OCI-M1 (cell line): ENCODE measurements at places on chromosomes 11 and 22.
A peak's percentile ranks its signal among the peaks of the same experiment; 100 is the strongest.

DNA sequence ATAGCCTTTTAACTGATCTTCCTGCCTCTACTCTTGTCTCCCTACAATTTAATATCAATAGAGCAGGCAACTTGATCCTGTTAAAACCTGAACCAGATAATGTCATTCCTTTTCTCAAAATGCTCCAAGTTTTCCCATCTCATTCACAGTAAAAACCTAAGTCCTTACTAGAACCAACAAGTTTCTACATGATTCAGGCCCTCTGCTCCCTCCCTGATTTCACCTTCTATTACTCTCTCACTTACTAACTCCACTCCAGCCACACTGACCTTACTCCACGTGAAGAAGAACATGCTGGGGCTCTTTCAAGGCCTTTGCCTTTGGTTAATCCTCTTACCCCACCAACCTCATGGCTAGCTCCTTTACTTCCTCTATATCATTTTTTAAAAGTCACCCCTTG, 71.1 kb downstream of the PRCP start:
- DNase-seq: no peak

- DNase-seq: no peak
These were observed 714.4 kb downstream of the METTL15 start for GRCh38 chr11:28822576-28822975.

- DNase-seq: no peak
These were observed 1.0 kb downstream of the C11orf91 start for GRCh38 chr11:33699515-33700062.

DNA sequence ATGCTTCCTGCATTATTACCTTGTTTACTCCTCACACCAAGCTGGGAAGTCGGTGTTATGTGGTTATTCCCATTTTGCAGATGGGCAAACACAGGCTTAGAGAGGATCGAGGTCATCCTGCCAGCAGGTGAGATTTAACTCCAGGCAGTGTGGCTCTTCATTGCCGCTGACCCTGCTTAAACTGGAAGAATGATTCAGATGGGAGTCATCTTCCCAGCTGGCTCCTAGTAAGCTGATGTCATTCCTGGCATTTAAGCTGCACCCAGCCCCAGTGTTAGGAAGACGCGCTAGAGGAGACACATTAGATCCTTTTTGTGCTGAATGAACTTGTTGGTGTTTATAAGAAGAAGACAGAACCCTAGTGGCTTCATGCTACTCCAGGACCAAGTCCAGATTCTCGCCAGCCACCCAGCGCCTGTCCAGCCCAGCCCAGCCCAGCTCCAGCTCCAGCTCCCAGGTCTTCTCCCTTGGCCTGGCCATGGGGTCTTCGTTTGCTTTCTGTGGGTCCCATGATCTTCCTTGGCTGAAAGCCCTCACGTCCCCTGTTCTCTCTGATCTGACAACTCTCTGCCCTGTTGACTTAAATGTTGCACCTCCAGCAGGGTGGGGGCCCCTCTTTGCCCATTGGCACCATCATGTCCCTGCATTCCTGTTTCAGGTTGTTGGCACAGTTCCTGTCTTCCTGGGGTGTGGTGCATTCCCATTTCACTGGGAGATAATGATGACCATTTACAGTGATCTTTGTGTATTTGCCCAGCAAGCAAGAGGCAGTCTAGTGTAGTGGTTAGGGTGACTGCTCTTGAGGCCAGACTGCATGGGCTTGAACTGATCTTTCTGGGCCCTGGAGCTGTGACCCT, 13.6 kb downstream of the PARVB start:
- no peak for DNase-seq

GRCh38 chr11:36037031-36037430, 93.2 kb downstream of the LDLRAD3 start:
- DNase-seq: no peak

DNA sequence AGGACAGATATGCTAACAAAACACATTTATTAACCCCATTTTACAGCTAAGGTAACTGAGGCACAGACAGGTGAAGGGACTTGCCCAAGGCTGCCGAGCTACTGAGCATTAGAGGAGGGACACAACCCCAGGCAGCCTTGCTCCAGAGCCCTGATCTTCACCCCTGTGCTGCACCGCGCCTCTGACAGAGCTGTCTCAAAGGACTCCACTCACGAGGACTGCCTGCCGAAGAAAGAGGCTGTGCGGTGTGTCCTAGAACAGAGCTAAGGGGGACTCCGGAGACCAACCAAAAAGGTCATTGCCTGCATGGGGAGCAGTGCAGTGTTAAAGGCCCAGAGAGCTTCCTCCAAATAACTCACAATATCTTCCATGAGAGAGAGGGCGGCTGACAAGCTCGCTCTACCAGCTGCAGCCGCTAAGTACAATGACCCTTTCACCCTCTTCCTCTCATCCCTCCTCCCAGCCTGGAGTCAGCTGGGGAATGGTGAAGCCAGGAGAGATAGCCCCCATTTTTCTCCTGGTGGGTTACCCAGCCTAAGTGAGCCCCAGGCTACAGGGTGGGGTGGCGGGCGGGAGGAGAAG, 119.2 kb downstream of the DSCAML1 start:
- DNase-seq: no peak

- no peak for DNase-seq
These were observed 73.2 kb upstream of the SUSD2 start for GRCh38 chr22:24108073-24108472.

- no peak for DNase-seq
These were observed 77.2 kb downstream of the PISD start for GRCh38 chr22:31584804-31585160.

- no peak for DNase-seq
These were observed 51.7 kb upstream of the NUP160 start for GRCh38 chr11:47899801-47900200.

- no peak for DNase-seq
These were observed at the start of gene SCGB2A2 for GRCh38 chr11:62269654-62270278. TSS of gene SCGB2A2 (plus strand) at chr11:62270158. CDS start at chr11:62270217, 59 bp downstream.

DNA sequence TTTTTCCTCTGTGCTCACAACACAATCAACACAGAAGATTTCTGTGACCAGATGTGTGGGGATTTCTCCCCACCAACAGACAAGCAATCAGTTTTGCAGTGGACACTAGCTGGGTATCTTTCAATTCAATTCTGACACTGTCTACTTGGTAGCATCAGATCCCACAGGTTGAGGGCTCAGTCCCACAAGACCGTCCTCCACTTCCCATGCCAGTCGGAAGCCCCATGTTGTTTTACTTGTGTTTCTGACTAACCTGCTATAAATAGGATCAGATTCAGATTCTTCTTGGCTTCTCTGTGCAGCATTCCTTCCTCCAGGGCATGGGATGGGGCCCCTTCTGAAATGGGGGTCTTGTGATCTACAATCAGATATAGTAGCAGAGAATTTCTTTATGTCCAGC, 19.6 kb downstream of the ACER3 start:
- no peak for DNase-seq

- no peak for DNase-seq
These were observed 9.5 kb downstream of the ANO1 start for GRCh38 chr11:70087446-70088167.

DNA sequence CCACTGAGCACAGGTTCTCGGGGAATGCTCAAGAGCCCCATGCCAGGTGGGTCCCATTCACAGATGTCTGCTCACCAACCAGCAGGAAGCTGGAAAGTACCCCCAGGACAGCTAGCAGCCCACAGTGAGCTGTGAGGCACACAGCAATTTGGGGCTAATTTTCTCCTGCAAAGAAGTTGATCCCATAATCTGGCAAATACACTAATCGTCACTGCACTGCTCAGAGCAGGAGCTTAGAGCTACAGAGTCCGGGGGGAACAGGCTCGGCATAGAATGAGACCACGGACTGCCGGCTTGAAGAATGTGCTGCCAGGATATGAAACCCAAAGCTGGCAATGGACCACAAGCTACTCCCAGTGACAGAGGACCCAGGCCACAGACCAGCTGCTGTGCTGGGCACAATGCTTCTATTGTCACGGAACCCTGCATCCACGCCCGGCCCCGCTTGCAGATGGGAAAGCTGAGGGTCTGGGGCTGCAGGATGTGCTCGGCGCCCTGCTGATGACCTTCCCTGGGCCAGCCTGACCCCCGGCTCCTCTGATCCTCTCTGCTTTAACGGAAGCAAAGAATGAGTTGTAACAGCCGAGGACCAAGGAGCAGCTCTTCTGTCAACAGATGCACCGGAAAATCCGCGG, 239.7 kb downstream of the CTTN start:
- DNase-seq: no peak

DNA sequence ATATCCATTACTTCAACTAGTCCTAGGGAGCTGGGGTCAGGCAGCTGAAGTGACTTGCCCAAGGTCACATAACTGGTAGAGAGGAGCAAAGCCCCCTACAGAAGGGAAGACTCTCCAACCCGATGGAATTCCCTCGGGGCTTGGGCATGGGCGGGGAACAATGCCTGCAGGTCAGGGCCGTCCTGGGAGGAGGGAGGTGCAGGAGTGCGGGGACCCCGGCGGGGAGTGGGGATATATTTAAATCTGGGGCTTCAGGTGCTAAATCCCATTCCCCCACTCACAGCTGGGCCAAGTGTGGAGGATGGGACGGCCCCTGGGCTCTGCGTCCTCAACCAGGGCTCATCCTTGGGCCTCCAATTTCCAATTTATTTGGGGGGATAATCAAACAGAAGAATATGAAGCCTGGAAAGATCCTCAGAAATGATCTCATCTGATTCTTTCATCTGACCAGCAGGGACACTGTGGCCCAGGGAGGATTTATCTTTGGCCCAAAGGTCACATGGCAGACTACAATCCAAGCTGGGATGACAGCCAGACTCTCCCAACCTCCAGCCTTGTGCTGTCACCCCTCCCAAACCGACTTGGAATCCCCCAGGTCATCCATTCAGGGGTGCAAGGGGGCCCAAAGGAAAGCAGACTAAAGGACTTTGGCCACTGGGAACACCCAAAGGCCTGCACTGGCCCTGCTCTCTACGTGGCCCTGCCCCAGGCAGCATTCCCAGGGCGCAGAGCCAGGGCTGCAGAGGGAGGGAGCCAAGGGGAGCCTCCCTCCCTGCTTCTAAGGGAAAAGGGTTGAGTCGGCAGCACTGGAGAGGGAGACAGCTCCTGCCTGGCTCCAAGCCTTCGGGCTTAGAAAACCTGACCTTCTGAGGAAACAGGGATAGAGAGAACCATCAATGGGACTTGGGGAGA, 8.7 kb upstream of the C1QTNF6 start:
- peak; percentile 17 for DNase-seq

DNA sequence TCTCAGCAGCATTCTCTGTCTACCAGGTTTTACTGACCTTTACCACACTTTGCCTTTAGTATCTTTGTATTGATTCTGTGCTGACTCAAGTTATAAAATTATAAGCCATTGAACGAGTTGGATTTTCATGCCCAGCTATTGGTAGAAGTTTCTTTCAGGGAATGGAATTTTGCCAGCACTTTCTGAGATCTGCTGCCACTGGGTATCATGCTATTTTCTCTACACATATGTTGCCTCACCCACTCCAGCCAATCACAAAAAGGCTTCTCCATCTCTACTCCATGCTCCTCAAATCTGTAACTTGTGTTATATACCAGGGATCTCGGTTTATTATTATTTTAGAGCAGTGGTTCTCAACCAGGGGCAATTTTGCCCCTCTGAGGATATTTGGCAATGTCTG, 25.2 kb downstream of the C11orf96 start:
- no peak for DNase-seq

GRCh38 chr11:17898782-17899181, 114.1 kb downstream of the SERGEF start:
- peak; percentile 79 for DNase-seq

DNA sequence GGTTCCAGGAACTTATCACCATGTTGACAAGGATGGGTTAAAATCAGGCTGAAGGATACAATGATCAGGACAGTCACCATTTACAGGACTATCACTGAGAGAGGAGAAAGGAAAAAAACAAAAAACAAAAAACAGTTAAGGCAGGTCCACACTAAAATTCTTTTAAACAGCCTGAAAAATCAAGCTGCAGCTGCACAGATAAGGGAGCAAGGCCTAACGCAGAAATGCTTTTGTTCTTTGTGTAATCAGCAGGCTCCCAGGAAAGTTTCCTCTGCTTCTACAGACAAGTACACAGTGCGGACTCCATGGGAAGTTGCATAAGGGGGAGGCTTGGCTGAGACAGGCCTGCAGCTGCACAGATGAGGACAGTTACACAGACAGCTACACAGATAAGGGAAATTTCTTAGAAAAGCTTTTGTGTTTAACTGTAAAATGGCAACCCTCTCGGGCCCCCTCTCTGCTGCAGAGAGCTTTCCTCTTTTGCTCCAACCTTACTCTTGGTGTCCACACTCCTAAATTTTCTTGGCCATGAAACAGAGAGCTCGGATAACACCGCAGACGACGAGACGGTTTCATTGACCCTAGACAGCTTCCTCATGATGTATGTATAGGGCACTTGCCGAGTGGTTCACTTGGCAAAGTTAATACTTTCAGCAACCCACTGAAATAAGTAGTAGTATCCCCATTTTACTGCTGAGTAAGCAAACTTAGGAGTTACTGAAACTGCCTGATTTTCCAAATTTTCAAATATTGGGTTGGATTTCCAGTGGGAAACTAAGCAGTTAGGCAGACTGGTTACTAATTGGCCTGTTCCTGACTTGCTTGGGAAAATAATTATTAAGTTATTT, 45.5 kb downstream of the PIWIL3 start:
- peak; percentile 100 for DNase-seq

DNA sequence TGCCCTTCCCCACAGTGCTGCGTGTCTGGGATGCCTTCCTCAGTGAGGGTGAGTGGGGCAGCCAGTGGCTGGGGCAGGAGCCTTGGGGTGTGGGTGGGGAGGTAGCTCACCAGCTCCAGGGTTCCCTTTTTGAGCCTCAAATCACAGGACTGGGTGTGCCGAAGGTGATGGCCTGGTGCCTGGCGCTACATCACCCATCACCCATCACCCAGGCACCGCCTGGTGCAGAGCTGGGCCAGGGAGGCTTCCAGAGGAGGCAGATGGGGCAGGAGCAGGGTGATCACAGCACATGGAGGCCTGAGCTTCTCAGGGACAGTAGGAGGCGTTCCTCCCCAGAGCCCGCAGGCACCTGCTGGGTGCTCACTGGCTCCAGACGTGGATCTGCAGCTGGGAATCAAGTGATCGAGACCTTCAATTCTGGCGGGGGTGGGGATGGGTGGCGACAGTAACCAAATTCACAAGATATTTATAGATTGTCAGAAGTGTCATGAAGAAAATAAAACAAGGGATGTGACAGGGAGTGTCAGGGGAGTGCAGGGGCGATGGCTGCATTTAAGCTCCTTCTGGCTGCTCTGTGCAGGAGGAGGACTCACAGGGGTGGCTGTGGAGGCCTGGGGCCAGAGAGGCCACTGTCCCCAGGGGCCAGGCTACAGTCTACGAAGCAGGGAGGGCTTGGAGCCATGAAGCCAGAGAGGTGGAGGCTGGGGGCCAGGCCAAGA, 3.2 kb downstream of the TBC1D10C start:
- no peak for DNase-seq

GRCh38 chr11:67996622-67997474, 7.0 kb downstream of the UNC93B1 start:
- peak; percentile 68 for DNase-seq

GRCh38 chr11:60987577-60988277, 16.2 kb downstream of the CD6 start:
- DNase-seq: no peak

DNA sequence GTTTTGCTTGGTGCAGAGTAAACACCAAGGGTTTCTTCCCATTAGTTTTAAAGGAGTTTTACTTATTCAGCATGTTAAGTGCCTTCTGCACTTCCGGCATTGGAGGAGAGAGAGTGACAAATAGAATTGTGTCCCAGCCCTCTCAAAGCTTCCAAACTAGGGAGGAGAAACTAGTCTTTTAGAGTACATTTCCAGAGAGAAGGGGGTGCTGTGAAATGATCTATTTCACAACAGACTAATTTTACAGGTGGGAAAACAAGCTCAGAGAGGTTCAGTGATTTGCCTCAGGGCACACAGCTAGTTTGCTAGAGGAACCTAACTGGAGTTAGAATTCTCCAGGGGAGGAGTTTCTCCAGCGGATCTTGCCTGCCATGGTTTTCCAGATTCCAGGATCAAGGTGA, 12.6 kb downstream of the MPST start:
- no peak for DNase-seq
